Foreskin keratinocyte (primary cell): ENCODE measurements at places on chromosomes 16 and 17.
A peak's percentile ranks its signal among the peaks of the same experiment; 100 is the strongest.

DNA sequence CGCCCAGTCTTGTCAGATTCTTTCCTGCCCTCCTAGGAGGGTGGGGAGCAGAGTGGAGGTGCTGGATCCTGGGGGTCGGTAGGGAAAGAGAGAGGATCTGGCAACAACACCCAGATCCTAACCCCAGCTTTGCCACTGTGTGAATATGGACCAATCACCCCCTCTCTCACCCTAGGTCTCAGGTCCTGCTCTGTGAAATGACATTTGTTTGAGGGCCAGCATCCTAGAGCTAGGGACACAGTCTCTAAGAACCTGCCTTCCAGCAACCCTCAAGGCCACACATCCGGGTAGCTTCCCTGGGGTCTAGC, 28.4 kb upstream of the MAP3K14 start:
- no peak for DNase-seq

DNA sequence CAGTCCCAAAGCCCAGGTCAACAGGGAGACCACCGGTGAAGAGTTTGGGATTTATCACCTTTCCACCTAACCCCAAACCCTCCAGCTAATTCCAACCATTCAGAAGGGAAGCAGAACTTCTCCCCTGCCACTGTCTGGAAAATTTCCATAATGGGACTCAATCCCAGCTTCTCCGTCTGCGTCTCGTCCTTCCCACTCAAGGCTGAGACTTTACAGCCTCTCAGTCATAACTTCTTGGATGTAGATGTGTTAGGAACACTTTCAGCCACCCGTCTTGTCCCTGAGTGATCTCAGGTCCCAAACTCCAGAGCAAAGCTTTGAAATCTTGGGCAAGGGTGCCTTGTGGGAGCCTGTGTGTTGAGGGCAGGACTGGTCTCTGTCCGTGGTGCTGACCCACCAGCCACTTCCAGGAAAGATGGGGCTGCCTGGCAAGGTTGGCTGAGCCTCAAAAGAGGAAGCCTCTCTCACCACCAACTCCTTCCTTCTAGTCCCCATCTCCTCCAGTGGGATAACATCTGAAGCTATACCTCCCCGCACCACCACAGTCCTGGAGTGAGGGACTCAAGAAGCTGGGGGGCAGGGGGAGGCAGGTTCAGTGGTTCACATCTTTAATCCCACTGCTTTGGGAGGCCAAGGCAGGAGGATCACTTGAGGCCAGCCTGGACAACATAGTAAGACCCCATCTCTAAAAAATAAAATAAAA, 9.3 kb downstream of the GAS2L2 start:
- no peak for DNase-seq

- no peak for DNase-seq
Measured at GRCh38 chr17:69406941-69407340, 7.6 kb upstream of the MAP2K6 start.

- no peak for DNase-seq
Measured at GRCh38 chr17:67605256-67605912, 112.4 kb upstream of the NOL11 start.

DNA sequence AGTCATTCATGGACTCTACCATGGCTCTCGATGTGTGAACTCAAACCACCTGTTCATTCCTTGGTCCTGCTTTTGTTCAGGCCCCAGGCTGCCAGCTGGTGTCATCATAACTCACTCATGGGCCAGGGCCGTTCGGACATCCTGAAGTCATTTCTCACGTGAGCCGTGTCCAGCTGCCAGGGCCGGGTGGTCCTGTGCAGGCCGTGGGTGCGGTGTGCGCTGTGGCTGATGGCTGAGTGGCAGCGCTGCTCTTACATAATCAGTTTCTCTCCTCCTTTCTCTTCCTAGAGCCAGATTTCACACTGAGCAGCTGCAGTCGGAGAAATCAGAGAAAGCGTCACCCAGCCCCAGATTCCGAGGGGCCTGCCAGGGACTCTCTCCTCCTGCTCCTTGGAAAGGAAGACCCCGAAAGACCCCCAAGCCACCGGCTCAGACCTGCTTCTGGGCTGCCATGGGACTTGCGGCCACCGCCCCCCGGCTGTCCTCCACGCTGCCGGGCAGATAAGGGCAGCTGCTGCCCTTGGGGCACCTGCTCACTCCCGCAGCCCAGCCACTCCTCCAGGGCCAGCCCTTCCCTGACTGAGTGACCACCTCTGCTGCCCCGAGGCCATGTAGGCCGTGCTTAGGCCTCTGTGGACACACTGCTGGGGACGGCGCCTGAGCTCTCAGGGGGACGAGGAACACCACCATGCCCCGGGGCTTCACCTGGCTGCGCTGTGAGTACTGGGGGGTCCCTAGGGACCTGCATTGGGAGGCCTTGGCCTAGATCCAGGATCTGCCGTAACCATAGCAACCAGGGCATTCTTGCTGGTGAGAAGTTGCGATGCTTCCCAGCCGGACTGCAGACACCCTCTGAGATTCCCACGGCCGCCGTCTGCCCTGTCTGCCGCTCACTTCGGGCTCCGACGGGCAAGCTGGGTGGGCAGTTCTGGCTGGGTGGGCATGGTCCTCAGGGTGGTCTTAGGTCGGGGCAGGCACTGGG, at the start of gene IL34:
Gene IL34 (plus strand): TSS at position 300 of the 982 bp plus-strand sequence. CDS start 389 bp downstream, at position 689.
- no peak for DNase-seq

DNA sequence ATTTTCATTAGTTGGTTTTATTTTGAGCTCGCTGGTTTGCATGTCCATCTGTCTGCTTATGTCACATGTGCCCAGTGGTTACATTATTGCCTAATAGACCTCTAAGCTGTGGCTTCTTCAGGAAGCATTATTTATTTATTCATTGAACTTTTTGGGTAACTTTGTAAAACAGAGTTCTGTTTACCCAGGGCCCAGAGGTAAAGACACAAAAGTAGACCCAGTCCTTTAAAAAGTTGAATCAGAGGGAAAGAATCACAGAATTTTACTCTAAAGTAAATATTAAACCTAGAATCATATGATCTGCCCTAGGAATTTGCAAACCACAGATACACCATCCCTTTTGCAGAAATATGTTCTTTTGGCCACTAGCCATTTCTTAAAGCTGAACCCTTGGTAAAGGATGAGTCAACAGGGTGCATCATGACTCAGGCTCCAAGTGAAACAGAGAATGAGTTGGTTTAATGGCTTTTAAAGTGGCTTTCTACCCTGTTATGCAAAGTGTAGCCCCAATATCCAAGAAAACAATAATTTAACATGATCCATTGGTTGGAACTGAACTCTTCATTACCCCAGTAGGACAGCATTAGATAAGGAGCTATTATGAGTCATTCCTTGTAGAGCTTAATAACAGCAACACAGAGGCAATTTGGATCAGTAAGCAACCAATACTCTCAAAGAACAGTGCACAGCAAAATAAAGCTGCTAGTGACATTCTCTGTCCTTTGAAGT, 236.3 kb downstream of the KCNJ2 start:
- DNase-seq: peak; percentile 91

GRCh38 chr17:64599187-64599676, 62.9 kb downstream of the SMURF2 start:
- DNase-seq: no peak

DNA sequence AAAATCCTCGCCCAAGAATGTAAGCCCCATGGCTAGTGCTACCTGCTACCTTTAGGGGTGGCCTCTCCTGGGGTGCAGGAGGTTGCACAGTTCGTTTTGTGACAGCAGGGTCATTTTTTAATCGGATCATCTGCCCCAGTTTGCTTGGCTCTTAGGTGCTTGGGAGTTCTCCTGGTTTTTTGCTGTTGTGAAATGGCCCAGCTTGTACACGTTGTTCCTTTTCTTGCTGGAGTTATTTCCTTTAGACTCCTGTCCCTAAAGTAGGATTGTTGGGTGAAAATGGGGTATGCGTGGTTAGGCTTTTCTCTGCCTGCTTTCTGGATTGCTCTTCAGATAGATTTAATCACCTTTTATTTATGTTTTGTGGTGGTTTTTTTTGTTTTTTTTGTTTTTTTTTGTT, 25.8 kb downstream of the ABCC1 start:
- no peak for DNase-seq

GRCh38 chr17:63997341-63998048, 656 bp upstream of the PRR29 start:
- DNase-seq: no peak

GRCh38 chr17:75078284-75079022, 9.3 kb upstream of the SLC16A5 start:
- no peak for DNase-seq

GRCh38 chr17:6681671-6682070, 30.1 kb downstream of the C17orf100 start:
- peak; percentile 83 for DNase-seq

- DNase-seq: no peak
Measured at GRCh38 chr17:75535119-75535537, 9.6 kb downstream of the LLGL2 start.
